Stimulated activated CD4-positive, alpha-beta T cell treated with anti-CD3 and anti-CD28 coated beads, Interleukin-15, amount 100 ng/mL, for 24 hours (primary cell): ENCODE measurements at places on chromosomes 2 and 18.

GRCh38 chr2:236977063-236977851, 108.4 kb upstream of the COPS8 start:
- DNase-seq: no peak

DNA sequence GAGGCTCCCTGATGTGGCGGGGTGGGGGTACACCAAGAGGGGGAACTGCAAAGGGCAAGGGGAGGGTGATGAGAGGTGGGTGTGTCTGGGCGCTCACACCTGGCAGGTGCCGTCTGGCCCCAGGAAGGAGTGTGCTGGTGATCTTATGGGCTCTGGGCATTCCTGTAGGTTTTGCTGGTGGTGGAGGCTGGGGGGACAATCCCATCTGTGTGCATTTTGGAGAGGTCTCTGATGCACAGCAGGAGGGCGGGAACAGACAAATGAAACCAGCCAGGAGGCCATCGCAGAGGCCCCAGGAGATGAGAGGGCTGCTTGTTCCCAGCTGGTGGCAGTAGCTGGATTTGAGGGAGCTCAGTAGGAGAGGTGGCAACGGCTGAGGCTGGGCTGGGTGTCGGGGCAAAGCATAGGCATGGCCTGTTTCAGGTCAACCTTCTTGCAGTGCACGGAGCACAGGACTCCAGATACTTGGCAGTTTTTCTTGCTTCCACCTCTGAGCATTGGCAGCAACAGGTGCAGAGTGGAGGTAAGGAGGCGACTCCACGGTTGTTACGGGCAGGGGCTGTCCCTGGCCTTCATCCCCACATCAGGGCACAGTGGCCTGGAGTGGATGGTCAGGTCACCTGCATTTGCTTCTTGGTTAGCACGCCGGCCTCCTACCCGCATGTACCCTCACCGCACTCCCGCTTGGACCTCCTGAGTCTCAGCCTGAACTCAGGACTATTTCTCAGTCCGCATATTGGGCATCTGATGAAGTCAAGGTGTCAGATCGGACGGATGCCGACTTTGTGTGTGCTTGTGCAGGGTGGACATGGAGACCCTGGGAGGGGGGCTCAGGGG, 194.2 kb upstream of the HDAC4 start:
- no peak for DNase-seq

DNA sequence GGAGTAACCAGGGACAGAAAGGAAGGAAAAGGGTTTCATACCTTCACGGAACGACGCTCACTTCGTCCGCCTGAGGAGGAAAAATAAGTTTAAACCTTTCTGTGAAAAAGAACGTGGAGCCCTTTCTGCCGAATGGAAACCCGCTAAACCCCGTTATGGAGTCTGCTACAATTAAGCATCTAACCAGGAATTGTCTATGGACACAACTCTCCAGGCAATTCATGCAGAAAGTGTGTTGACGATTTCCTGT, 528 bp upstream of the PPP4R3B start:
- no peak for DNase-seq

- DNase-seq: no peak
Observed at GRCh38 chr2:231323316-231323715, 72.2 kb upstream of the B3GNT7 start.

GRCh38 chr2:143764261-143764660, 635.0 kb downstream of the ARHGAP15 start:
- no peak for DNase-seq

- no peak for DNase-seq
Observed at GRCh38 chr2:138626148-138626547, 124.6 kb downstream of the SPOPL start.

- no peak for DNase-seq
Observed at GRCh38 chr2:229408356-229408755, 137.3 kb upstream of the PID1 start.

DNA sequence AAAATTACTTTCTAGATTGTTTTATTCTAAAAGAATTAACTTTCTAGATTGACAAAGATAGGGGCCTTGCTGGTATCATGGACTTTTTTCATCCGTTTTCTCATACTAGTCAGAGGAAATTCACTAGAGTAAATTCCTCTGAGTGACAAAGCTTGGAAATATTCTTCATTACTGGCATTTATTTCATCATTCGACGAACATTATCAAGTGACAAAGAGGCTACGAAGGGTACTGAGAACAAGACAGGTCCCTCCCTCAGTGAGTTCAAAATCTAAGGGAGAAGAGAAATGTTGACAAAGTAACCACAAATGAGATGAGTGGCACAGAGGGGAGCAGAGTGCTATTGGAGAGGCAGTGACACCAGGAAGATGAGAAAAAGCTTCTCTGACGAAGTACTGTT, 4.3 kb downstream of the EPG5 start:
- DNase-seq: no peak

GRCh38 chr2:219507581-219508443, 6.5 kb upstream of the ASIC4 start:
- DNase-seq: no peak

DNA sequence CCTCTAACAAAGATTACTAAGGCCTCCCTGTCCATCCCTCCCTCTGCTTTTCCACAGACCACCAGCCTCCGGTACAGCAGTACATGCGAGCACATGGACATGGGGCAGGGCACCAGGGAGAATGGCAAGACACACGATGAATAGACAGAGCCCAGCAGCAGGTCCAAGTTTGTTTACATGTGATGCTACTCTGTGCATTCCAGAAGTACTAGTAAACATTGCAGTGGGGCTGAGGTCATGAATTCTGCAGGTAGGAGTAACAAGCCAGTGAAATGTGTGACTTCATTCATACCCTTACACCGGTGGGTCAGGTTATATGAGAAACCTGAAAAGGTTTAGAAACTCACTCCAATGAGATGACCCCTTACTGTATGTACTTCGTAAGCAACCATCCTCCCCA, 205.7 kb downstream of the BCL11A start:
- DNase-seq: no peak

- DNase-seq: no peak
Observed at GRCh38 chr18:74479486-74480148, 16.5 kb upstream of the CNDP2 start.

DNA sequence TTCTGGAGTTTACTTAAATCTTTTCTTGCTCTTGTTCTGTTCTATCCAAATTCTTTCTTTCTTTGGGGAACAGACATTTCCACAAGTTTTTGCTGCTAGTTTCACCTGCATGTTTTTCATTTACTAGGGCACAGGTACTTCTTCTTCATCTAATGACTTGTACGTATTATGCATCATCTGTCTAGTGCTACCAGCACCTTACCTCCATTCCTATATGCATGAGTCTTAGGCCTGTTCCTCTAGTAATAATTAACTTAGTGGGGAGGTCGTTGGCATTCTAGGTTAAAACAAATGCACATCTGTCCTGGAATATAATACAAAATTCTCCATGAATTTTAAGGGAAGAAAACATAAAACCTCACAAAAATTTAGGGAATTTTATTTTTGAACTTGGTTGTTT, 164.5 kb upstream of the STON1 start:
- no peak for DNase-seq

DNA sequence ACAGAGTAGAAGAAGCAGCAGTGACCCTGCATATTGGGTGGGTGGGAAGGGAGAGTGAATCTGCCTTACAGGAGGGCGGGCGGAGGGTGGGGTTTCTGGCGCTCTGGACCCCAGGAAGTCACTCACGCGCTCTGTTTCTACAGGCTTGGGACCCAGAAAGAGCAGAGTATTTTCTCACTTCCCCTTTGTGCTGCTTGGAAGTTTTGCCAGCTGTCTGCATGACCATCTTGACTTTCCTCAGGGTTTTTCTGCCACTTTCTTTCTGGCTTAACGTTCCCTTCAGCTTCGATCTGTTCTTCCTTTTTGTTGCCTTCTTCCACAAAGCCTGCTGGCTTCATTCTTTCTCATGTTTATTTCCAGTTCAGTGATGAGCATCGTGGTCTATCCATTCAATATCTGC, 383.1 kb downstream of the GALR1 start:
- DNase-seq: no peak

DNA sequence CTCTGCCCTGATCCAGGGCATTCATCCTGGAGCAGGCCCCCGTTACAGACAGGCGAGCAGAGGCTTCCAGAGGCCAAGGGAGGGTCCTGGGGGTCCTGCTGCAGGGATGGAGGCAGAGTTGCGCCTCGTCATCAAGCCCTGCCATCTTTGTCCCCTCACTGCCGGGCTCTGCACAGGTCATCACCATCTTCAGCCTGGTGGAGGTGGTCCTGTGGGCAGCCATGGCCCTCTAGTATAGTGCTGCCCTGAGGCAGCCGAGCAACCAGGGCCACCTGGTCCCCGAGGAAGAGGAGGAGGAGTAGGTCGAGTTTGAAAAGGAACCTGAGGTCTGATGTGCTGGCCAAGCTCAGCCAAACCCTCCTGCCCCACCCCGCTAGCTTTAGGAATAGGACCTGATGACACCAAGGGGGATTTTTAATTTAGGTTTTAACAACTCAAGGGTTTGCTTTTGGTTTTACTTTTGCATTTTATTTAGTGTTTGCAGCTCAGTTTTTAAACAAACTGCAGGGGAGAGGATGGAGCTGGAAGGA, 8.8 kb upstream of the ALPI start:
- no peak for DNase-seq

DNA sequence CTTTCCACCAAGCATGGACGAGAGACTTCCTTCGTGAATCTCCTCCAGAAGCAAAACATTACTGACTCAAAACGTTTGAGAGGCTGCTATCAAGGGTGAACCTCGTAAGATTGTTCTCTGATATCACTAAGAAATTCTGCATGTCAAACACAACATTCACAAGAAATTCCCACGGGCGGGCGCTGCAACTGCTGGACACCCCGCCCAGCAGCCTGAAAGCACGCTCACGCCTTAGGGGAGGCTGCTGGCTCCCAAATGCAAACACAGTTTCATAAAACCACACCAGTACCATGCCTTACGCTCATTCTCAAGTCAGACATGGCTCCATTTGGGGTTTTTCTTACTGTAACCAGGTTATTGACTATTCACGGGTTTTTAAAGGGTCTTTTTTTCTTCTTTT, 39.0 kb downstream of the MBP start:
- DNase-seq: no peak

- DNase-seq: no peak
Observed at GRCh38 chr2:176471949-176472348, 202.7 kb downstream of the MTX2 start.

DNA sequence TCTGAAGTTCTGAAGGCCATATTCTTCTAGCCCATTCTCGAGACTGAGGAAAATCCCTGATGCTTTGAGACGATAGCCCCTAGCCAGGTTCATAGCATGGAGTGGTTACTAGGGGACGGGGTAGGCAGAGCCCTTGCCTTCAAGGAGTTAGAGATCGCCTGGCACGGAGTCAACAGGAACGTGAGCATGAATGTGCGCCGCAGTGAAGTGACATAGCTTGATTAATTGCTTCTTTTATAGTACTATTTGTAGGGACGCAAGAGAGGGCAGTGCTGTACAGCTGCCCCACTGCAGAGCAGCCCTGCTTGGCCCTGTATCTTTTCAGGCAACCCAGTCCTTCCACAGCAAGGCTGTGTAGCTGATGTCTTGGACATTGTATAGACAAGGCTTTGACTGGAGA, 26.2 kb downstream of the HRH4 start:
- no peak for DNase-seq

- no peak for DNase-seq
Observed at GRCh38 chr18:49565612-49566011, 3.8 kb downstream of the LIPG start.

DNA sequence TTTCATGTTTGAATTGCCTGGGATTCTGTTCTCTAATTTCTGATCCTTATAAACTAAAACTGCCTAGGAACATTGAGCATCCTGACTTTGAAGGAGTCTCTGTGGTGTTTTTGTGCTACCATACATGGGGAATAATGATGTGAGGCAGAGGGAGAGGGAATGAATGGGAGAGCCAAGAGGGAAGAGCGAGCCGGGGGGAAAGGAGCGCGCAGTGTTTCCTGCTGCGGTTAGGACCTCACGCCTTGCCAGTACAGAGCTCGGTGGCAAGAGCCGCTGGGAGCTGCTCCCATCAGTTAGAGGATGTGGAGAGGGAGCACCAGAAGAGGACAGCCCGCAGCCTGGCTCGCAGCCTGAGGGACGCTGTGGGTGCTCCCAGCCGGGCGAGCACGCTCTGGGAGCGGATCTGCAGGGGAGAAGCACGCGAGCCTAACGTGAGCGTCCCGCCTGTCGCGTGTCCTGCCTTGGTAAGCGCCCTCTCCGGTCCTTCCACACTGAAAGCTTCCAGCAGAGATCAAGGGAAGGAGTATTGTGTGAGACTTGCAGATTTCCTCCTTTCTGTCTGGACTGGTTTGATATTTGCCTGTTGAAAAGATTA, 114.7 kb downstream of the FAM210A start:
- DNase-seq: peak; percentile 36

GRCh38 chr2:118268268-118268667, 180.0 kb downstream of the INSIG2 start:
- no peak for DNase-seq

- no peak for DNase-seq
Observed at GRCh38 chr2:108932736-108933332, 56.2 kb downstream of the EDAR start.

GRCh38 chr2:8080063-8080462, 601.8 kb upstream of the ID2 start:
- no peak for DNase-seq

GRCh38 chr18:28045176-28045810, 131.6 kb downstream of the CDH2 start:
- no peak for DNase-seq

GRCh38 chr2:207697411-207697810, 14.0 kb upstream of the CCNYL1 start:
- DNase-seq: no peak

DNA sequence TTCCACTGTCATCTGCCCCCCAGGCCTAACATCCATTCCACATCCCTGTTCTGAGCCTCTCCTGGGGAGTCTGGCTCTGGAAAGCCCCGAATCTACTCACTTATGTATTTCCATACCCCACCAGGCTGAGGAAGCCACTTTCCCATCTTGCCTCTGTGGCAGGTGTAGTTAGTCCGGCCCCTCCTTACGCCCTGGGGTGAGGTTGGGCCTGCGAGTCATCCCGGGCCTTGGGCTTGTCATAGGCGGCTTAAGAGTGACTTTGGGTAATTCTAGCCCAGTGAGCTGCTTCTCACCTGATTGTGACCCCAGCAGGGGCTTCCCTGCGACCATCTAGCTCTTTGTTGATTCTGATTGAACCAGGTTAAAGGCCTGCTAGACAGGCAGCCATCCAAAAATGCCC, 21.1 kb downstream of the PCARE start:
- DNase-seq: no peak

- DNase-seq: no peak
Observed at GRCh38 chr18:39421276-39421675, 1855.7 kb upstream of the CELF4 start.

GRCh38 chr2:72081451-72081850, 66.2 kb downstream of the CYP26B1 start:
- no peak for DNase-seq

GRCh38 chr2:196335221-196335634, 163.8 kb upstream of the STK17B start:
- no peak for DNase-seq

DNA sequence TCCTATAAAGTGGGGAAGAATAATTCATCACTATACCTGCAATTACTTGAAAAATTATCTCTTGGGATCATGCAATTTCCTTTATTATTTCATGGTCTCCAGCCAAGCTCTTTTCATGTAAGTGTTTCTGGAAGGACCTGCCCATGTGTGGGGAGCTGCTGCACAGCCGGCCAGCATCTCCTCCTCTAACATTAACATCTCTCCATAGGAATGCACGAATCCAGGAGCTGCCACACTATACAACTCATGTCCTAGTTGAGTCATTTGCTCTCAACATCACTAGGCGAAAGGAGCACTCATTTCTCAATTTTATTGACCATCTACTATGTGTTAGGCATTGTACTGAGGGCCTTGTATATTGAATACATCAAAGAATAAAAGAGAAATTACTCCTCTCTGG, 144.3 kb upstream of the ERBB4 start:
- DNase-seq: no peak

- no peak for DNase-seq
Observed at GRCh38 chr18:31669541-31669940, 14.8 kb downstream of the B4GALT6 start.
